ENCODE measurements at places on chromosomes 4 and X.

DNA sequence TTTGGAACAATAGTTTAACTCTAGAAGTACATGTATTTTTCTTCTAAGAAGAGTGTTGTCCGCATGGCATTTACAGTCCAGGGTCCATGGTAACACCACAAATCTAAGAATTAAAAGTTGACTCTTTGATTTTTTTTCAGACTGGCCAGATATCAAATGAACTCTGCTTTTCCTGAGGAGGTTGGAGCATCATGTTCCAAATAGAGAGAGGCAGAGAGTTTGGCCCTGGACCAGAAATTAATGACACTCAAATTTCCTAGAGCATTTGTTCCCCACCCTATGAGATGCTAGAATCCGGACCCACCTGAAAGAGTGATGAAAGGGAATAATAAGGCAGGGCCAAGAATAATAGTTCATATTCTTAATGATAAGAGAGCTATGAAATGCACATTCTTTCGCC lies 47.0 kb upstream of the NAP1L5 start:
- DNase-seq: no peak

GRCh38 chr4:114654592-114654991 lies 56.0 kb downstream of the UGT8 start:
- DNase-seq: no peak

DNA sequence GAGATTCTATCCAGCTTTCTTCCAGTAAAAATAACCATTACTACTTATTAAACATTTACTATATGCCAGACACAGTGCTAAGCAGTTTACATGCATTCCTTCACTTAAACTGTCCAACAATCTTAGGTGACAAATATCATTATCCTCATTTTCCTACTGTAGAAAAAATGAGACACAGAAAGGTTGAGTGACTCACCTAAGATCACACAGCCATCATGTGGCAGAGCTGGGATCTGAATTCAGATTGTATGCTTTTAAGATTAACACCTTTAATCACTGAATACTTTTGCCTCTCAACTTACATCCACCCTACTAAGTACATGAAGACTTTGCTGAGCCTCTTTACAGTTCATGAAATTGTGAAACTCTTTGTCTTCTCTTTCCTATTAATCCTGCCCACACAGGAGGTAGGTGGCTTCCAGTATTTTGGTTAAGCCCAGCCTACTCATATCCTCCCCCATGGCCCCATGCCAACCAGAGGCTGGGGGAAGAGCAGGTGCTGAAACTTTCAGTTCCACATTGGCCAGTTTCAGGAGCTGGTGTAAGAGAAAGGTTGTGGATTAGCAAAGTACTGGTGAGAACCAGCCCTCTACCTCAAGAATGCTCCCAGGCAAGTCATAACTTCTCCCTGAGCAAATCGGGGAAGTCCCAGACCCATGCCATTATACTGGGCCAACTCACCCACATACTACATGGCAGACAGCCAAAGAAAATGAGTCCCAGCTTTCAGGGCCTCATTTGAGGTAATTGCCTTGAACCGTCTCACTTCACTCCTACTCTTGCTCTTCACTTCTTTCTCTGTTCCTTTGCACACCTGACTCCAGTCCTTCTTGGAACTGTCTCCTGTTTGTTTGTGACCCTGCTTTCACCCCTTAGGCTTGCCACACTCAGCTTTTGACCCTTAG lies 211.1 kb downstream of the GUCY2F start:
- DNase-seq: no peak

DNA sequence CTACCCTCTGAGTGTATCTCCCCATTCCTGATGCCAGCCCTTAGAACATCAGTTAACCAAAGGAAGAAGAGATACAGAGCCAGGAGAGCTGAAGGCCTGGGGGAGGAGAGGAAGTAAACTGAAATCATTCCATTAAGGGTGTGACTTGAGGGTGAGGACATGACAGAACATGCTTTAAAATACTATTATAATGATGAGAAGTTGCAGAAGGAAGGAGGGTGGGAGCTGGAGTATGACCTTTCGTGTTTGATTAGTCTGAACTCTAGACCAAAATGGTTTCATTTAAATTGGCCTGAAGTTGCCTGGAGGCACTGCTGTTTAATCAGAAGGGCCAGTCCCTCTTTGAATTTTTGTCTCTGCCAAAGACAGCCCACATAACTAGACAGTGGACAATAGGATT lies 11.4 kb downstream of the INTS6L start:
- DNase-seq: peak; percentile 8

DNA sequence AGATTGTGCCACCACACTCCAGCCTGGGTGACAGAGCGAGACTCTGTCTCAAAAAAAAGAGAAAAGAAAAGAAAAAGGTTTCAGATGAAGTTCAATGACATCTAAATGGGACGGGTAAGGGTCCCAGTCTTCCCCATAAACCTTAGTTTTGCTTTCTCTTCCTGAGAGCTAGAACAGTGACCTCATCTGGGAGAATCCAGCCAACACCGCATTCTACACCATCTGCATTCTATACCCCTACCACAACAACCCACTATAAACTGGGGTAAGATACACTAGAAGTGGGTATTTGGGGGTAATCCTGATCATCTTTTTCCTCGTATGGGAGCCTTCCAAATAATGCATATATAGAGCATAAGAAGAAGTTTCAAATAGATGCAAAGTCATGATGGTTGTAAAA lies 18.2 kb downstream of the SLC25A43 start:
- no peak for DNase-seq

- no peak for DNase-seq
Measured at GRCh38 chr4:8087921-8088495, 70.6 kb downstream of the ABLIM2 start.

- DNase-seq: peak; percentile 81
Measured at GRCh38 chrX:39848900-39849299, 248.9 kb downstream of the BCOR start.

GRCh38 chrX:24594501-24594900 lies 52.6 kb downstream of the PCYT1B start:
- DNase-seq: no peak

GRCh38 chr4:83054928-83055327 lies 19.9 kb downstream of the COPS4 start:
- DNase-seq: peak; percentile 60

Data from foreskin fibroblast (primary cell).